Aorta (tissue), 5 donors: ENCODE measurements at places on chromosomes 7 and 10. TPM values are rescaled to one million over a fixed set of nuclear protein-coding genes. Genes with fewer than 3 reads are reported as not detected.

DNA sequence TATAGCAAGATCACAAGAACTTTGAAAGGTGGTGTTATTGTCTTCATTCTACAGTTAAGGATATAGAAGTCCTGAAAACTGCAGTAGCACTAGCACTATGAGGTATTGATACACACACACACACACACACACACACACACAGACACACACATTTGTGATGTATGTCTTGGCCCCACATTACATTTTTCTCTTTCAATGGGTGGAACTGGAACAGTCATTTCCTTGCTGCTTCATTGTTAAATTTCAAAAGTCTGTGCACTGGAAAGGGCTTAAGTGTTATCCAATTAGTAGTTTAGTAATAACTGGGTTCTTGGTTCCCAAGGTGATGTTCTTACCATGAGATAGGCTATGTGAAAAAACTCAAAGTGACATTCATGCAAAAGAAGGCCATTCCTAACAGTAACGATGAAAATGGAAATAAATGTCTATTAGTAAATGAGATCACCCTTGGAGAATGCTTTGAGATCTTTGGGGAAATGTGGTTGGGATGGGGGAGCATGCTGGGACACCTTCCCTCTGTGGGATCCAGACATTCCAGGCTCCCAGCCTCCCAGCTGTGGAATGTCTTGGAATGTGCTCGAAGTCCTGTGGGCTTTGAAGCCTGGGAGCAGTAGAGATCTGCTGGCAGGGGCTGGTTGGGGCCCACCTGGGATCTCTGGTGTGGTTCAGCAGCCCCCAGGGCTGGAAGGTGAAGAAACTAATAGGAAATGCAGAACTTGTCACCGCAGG lies 37.4 kb upstream of the CALD1 start:
- no peak for DNase-seq

GRCh38 chr7:154640266-154640865 lies 362.6 kb downstream of the PAXIP1 start:
- DNase-seq = no peak

GRCh38 chr7:128867842-128868623 lies 5.4 kb downstream of the ATP6V1F start:
- DNase-seq = no peak

DNA sequence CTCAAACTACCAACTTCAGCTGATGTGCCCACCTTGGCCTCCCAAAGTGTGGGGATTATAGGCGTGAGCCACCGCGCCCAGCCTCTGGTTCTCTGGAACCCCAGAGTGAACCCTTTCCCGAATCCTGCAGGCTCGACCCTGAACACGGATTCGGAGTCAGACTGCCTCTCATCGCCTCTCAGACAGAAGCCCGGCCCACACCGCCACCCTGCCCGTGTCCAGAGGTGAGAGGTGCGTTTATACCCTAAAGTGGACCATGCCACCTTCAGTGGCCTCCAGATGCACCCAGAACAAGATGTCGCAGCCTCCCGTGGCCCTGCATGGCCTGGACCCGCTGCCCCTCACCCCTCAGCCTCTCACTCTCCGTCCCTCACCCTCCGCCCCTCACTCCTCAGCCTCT lies 64.9 kb upstream of the GNA12 start:
- no peak for DNase-seq

- DNase-seq = no peak
Observed at GRCh38 chr7:13980474-13980873, 9.0 kb downstream of the ETV1 start.

- no peak for DNase-seq
Observed at GRCh38 chr10:53864846-53865245, 936.2 kb downstream of the PCDH15 start.

DNA sequence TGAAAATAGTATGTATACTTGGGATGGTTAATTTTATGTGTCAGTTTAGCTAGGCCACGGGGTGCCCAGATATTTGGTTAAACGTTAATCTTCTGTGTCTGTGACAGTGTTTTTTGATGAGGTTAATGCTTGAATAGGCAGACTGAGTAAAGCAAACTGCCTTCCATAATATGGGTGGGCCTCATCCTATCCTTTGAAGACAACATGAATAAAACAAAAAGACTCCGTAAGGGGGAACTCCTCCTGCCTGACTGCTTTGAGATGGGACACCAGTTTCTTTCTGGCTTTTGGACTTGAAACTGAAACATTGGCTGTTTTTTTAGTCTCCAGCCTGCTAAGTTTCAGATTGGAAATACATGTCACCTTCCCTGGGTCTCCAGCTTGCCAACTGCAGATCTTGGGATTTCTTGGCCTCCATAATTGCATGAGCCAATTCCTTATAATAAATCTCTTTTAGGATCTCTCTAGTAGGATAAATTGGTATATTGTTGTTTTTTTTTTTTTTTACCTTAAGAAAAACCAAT lies 59.9 kb upstream of the GLCCI1 start:
- no peak for DNase-seq

GRCh38 chr7:97130417-97131139 lies 13.1 kb downstream of the SDHAF3 start:
- DNase-seq = no peak

- no peak for DNase-seq
Observed at GRCh38 chr10:124626759-124627380, 117.3 kb downstream of the FAM53B start.

Gene C10orf62
- total RNA-seq = 0.29 TPM

Gene LEP
- 0.97 TPM for total RNA-seq

DNA sequence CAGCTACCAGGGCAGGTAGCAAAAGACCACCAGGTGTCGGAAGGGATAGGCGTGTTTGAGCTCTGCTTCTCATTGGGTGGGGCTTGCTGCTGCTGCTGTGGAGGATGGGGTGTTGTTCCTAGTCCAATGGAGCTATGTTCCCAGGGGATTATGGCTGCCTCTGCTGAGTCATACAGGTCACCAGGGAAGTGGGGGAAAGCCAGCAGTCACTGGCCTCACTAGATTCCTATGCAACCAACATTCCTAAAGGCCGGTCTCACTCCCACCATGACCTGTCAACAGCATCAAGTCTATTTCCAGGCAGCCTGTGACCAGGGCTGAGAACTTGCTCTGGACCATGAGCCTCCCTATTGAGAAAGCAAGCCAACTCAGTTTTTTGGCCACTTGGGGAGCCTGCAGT lies 1160.8 kb downstream of the REEP3 start:
- no peak for DNase-seq

Gene INSYN2A
- not detected for total RNA-seq

DNA sequence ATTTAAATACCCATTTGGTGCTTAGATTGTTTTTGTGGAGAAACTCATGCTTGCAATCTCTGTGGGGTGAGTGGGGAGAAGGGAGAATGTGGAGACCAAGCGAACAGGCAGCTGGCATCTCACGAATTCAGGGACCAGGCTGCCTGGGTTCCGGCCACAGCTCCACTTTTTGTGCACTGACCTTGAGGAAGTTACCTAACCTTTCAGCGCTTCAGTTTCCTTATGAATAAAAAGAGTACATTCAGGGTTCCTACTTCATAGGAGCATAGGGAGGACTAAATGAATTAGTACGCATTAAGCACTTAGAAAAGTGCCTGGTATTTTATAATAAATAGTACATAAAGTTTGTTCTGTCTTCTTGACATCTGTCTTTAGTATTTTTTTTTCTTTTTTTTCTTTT lies 72.5 kb downstream of the PRTFDC1 start:
- DNase-seq = no peak

Gene FUOM
- total RNA-seq = 23.6 TPM

- no peak for DNase-seq
Observed at GRCh38 chr10:127408733-127409132, 140.4 kb upstream of the NPS start.

GRCh38 chr7:75847707-75848106 lies 31.1 kb upstream of the RHBDD2 start:
- no peak for DNase-seq

DNA sequence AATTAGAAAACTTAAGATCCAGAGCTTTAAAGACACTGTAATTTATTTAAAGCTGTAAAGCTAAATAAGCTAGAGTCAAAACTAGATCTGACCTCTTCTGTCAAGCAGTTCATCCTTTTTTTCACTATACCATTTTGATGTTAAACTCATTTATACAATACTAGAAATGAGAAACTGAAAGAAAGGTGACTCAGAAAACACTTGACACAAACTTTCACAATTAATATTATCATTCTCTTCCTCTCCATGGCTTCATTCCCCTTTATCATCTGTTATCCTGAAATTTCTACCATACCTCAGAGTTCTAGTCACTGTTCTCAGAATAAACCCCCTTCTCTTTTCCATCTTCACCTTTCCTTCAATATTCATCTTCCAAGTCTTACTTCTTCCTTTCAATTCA lies 1.3 kb downstream of the FIGNL1 start:
- DNase-seq = no peak
